ENCODE measurements at places on chromosomes 16 and 17. TPM values are rescaled to one million over a fixed set of nuclear protein-coding genes. Genes with fewer than 3 reads are reported as not detected.
A peak's percentile ranks its signal among the peaks of the same experiment; 100 is the strongest.

The BAHCC1 gene
- 23.3 TPM for total RNA-seq

The DNAAF1 gene
- total RNA-seq, result 0.49 TPM

The CD7 gene
- 7.2 TPM for total RNA-seq

The GNG13 gene
- not detected for total RNA-seq

The ST6GALNAC2 gene
- total RNA-seq, result 24.5 TPM

The C16orf86 gene
- 3.8 TPM for total RNA-seq

The ATP2A3 gene
- total RNA-seq, result 44.4 TPM

The EFTUD2 gene
- 74.4 TPM for total RNA-seq

The PRSS27 gene
- 0.81 TPM for total RNA-seq

DNA sequence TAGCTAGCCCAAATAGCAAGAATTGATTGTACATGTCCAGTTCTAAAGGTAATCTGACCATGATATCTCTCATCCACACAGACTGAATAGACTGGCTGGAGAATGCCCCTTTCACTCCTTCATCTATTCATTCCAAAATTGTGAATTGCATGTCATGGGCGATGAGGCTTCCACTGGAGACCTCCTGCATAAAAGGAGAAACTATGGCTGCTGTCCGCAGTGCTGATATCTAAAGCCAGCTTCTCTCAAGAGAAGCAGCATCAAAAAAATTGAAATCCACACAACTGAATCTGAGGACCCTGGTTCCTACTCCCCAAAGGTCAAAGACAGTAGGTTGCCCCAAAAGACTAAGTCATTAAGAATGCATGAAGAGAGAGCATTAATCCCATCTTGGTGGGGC, 7.9 kb upstream of the SCNN1G start:
- no peak for DNase-seq

- DNase-seq, result no peak
These were observed 73.3 kb downstream of the ENGASE start for GRCh38 chr17:79147746-79148506.

DNA sequence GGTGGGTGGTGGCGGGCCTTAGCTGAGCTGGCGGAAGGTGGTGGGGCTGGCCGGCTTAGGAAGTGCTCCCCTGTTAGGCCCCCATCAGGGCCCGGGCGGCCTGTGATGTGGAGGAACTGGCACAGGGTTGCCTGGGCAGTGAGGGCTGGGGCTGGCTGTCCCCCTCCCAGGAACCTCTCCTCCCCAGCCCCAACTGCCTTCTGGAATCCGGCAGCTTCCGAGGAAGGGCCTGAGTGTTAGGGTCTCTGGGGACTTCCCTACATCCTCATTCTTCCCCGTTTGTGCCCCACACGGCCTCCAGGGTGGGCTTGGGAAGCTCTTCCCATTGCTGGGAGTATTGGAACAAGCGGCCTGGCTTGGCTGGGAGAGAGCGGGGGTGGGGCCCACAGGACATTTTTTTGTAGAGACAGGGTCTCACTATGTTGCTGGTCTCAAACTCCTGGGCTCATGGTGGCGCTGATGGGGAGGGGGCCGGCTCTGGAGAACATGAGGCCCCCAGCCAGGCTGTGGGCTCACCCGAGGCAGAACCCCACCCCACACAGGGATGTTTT, 89.9 kb upstream of the CIBAR2 start:
- DNase-seq, result no peak

GRCh38 chr17:16917671-16918394, 54.1 kb downstream of the TNFRSF13B start:
- peak; percentile 82 for DNase-seq

GRCh38 chr16:59500601-59501000, 766.5 kb upstream of the GOT2 start:
- no peak for DNase-seq

- DNase-seq, result no peak
These were observed 138.7 kb downstream of the GAS7 start for GRCh38 chr17:10059684-10060211.

GRCh38 chr16:69309316-69309715, 1.8 kb upstream of the VPS4A start:
- DNase-seq, result no peak

DNA sequence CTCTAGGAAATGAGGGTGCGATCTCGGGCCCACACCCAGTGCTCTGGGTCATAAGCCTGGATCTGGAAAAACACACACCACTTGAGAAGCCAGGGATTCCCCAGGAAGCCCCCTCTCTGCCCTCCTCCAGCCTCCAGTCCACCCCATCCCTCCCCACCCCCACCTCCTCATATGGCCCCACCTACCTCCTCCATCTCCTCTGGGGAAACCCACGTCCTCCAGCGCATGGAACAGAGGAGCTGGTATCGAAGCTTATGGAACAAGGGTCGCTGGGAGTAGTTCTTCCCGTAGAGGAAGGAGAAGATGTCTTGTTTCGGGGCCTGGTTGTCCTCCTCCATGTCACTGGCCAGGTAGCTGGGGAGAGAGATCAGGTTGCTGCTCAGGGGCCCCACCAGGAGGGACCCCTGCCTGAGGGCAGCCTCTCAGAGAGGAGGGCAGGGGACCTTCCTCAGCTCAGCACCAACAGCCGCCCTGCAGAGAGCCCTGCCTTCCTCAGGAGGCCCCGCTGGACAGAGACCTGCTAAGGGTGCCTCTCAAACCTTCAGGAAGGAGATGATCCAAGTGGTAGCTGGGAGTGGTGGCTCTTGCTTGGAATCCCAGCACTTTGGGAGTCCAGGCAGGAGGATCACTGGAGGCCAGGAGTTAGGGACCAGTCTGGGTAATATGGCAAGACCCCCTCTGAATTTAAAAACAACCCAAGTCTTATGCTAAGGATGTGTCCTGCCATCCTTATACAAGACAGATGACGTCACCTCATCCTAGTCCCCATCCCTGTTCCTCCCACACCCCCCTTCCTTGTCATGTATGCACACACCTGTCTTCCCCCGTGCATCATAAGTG, 5.0 kb downstream of the SPDYE4 start:
- DNase-seq, result no peak

DNA sequence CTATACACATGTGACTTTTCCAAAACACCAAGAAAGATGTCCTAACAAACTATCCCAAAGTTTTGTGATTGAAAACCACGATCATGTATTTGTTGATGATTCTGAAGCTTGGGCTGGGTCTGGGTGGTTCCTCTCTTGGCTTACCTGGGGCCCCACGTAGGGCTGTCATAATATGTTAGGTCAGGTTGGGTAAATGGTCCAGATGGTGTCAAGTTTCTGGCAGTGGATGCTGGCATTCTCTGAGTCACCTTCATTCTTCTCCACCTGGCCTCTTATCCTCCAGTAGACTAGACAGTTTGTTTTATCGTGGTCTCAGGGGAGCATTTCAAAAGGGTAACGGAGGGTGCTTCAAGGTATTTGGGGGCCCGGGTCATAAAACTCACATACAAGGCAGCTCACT, 39.4 kb downstream of the SYCE1L start:
- DNase-seq, result no peak

DNA sequence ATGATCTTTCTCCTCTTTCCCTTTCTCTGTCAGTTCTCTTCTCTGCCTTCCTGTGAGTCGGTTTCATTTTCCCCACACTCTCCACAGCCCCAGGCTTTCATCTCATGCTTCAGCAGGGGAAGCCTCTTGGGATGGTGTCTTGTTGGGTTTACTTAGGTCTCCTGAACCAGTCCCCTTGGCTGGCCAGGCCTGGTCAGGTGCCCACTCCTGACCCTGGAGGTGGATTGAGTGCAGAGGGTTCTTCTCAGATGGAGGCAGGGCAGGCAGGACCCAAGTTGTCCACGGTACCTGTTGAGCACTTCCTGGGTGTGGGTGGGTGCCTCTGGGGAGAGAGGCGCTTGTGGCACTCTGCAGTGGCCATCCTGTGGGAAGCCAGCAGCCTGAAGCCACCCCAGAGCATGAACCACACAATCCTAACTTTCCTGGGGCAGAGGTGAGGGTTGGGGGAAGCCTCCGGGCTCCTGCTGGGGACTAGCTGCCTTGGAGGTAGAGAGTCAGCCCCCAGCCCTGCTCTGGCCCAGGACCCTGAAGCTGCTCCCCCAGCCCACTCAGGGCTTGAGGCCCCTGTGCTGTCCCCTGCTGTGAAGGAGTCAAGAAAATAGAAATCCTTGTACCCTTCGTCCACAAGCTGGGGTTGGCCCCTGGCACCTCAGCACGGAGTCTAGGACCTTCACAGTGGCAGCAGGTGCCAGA, 2.0 kb upstream of the RAP1GAP2 start:
- DNase-seq, result no peak

DNA sequence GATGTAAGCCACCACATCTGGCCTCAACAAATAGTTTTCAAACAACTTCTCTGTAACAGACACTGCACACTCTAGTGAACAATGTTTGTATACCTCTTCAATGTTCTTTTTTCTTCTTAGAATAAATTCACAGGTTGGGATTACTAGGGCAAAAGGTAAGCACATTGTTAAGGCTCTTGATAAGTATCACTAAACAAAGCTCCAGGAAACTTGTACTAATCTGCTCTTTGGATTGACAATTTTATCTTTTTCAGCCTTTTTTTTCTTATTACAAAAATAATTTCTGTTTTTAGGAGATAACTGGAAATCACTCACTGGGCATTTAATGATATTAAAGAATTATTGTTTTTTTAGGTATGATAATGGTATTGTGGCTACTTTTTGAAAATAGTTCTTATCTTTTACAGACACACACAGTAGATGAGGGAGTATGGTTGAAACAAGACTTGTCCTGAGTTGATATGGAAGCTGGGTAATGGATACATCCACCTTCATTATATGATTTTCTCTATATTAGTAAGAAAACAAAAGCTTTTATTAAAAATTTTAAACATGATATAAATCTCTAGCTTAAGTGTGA, 7.7 kb upstream of the MPRIP start:
- DNase-seq, result no peak

- no peak for DNase-seq
These were observed 63.1 kb downstream of the SPAG9 start for GRCh38 chr17:51057534-51057933.

GRCh38 chr16:89922477-89922883, 662 bp upstream of the TUBB3 start:
- peak; percentile 80 for DNase-seq

GRCh38 chr16:89104930-89105571, 11.4 kb downstream of the ACSF3 start:
- peak; percentile 64 for DNase-seq

GRCh38 chr17:35683591-35683990, 47.8 kb upstream of the RASL10B start:
- no peak for DNase-seq

GRCh38 chr17:37507111-37507510, 17.4 kb downstream of the DUSP14 start:
- DNase-seq, result no peak

- no peak for DNase-seq
These were observed 58.4 kb upstream of the MTMR4 start for GRCh38 chr17:58572846-58573245.

GRCh38 chr17:15154618-15155017, 110.5 kb downstream of the PMP22 start:
- DNase-seq, result no peak

DNA sequence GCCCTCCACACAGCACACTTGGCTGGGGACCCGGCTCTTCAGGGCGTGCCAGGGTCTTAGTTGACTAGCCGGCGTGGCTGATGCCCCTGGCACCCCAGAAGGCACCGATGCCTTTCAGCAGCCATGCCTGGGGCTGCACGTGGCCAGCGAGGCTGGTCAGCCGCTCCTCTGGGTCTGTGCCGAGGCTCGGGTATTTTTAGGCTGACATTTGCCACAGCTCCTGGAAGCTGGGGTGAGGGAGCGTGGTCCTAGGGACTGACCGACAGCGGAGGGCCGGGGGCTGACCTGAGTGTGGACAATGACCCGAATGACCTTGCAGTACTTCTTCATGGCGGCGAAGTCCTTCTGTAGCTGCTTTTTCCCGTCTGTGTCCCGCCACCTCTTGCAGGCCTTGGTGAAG, 3.9 kb downstream of the RPL3L start:
- DNase-seq, result no peak

GRCh38 chr16:82433042-82433441, 193.7 kb upstream of the CDH13 start:
- DNase-seq, result no peak

DNA sequence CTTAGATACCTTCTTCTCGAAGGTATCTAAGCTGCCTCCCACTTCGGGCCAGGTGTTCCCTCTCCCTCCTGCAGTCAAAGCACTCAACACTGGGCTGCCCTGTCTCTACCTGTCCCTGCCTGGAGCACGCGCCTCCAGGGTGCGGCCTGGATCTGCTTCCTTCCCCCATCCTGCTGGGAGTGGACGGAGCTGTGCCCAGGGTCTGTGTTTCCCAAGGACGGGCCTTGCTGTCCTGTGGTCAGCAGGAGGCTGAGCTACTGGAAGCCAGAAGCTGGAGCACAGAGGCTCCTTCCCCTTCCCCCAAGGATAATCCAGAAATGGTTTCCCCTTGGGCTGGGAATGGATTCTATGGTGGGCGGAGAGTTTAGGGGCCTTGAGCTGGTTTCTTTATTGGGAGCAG, 16.7 kb downstream of the LLGL2 start:
- DNase-seq, result no peak

- no peak for DNase-seq
These were observed 2.4 kb downstream of the EFNB3 start for GRCh38 chr17:7707446-7707845.

DNA sequence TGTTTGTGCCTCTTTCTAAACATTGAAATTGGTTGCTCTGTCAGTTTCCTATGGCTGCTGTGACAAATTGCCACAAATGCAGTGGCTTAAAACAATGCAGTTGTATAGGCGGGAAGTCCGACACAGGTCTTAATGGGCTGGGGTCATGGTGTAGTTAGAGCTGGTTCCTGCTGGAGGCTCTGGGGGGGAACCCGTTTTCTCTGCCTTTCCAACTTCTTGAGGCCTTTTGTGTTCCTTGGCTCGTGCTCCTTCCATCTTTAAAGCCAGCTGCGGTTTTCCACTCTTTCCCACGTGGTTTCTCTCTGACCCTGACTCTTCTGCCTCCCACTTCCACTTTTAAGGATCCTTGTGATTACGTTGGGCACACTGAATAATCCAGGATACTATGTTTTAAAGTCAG, 12.5 kb downstream of the EPN2 start:
- DNase-seq, result no peak

DNA sequence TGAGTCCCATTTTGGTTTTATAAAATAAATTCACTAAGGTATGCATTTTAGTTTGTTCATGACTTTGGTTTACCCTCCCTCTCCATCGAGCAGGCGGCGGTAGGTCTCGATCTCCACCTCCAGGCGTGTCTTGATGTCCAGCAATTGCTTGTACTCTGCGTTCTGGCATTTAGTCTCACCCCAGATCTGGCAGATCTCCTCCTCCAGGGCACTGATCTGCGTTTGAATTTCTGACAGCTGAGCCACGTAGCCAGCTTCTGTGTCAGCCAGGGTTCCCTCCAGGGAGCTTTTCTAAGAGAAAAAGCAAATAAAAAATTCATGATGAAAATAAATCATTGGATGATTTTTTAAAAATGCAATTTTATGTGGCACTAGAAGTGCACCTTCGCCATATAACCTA, 4.2 kb downstream of the KRT24 start:
- no peak for DNase-seq

DNA sequence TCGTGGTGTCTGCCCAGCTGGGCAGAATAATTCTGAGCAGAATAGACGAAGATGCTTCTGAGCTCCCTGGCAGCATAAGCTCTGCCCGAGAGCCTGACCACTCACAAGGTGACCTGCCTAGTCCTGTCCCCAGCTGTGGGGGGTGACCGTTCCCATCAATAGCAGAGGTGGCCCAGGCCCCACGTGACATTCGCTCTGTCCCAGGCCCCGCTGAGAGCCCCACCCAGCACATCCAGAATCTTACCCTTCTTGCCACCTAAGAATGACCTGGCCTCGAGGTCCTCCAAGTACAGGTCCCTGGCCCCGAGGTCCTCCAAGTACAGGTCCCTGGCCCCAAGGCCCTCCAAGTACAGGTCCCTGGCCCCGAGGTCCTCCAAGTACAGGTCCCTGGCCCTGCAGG, 695 bp upstream of the TMEM204 start:
- no peak for DNase-seq

Data from upper lobe of right lung (tissue), 1 donor.